ENCODE measurements at places on chromosomes 7 and 10. TPM values are rescaled to one million over a fixed set of nuclear protein-coding genes. Genes with fewer than 3 reads are reported as not detected.

GRCh38 chr7:139758388-139758787 lies 19.4 kb downstream of the HIPK2 start:
- DNase-seq, result no peak

The SFTPA1 gene
- polyA plus RNA-seq, result not detected

- DNase-seq, result peak; percentile 25
These were observed 393.5 kb downstream of the GFRA1 start for GRCh38 chr10:115879372-115880089.

The FAM204A gene
- polyA plus RNA-seq, result 37.5 TPM

Data from hindlimb muscle (tissue), 1 donor.